ENCODE measurements at places on chromosomes 1 and 21.

- peaks cover 1% of the 10 kb centered on the region for H3K36me3 ChIP-seq
- no peak for DNase-seq
- no peaks in the 10 kb centered on the region for H3K27me3 ChIP-seq
These were observed 55.9 kb downstream of the MACO1 start for GRCh38 chr1:25486602-25487001.

DNA sequence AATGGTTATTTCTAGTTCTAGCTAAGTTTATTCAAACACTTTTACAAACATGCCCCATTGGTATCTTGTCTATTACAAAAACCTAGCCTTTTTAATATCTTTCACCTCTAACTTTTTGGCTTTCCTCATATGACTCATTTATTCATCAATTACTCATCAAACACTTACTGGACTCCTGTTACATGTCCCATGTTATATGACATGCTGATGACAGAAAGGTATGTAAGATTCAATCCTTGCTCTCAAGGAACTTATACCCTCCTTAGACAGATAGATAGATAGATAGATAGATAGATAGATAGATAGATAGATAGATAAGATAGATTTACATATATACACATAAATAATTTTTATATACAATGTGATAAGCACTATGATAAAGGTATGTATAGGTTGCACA, 33.9 kb upstream of the INSL5 start:
- H3K4me3 ChIP-seq, result no peak overlapping the region
- peaks cover 4% of the 10 kb centered on the region for H3K4me1 ChIP-seq
- DNase-seq, result no peak
- no peaks in the 10 kb centered on the region for H3K36me3 ChIP-seq
- no peak overlapping the region for H3K27ac ChIP-seq

DNA sequence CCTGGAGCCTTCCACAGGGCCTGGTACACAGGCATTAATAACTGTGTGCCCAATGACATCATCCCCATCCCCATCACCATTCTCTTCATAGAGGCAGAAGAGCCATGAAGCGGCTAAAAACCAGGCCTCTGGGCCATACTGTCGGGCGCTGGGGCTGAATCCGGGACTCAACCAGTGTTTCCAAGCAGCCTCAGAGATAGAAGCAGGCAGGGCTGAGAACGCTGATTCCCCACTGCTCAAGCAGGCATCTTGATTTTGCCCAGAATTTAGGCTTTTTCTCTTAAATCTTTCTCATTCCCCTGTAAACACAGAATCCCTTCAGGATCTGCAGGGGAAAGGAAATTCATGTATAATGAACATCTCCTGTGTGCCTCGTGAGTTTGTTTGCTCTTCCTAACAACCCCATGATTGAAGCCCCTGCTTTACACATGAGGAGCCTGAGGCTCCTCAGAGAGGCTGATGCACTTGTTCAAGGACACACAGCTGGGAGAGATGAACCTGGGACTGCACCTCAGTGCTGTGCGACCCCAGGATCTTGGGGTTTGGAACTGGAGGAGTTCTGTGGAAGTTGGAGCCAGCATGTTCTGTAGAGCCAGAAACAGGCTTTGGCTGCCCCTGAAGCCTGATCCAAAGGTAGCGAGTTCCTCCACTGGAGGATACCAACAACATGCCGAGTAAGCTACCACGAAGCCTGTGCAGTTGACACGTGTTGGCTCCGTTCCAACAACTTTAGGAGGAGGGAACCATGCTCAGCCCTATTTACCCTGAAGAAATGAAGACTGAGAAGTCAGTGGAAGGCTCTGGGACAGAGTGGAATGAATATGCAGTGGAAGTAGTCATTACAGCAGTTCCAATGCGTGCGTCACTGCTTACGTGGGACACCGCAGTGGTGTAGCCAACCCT, 55.5 kb downstream of the EDN2 start:
- H3K27ac ChIP-seq, result no peak overlapping the region
- no peaks in the 10 kb centered on the region for H3K36me3 ChIP-seq
- H3K4me1 ChIP-seq, result no peaks in the 10 kb centered on the region
- H3K27me3 ChIP-seq, result peaks cover 13% of the 10 kb centered on the region
- DNase-seq, result no peak

GRCh38 chr1:172530000-172530399, 3.0 kb upstream of the SUCO start:
- peaks cover 20% of the 10 kb centered on the region for H3K4me1 ChIP-seq
- peaks cover 3% of the 10 kb centered on the region for H3K27me3 ChIP-seq
- H3K27ac ChIP-seq, result no peak overlapping the region

DNA sequence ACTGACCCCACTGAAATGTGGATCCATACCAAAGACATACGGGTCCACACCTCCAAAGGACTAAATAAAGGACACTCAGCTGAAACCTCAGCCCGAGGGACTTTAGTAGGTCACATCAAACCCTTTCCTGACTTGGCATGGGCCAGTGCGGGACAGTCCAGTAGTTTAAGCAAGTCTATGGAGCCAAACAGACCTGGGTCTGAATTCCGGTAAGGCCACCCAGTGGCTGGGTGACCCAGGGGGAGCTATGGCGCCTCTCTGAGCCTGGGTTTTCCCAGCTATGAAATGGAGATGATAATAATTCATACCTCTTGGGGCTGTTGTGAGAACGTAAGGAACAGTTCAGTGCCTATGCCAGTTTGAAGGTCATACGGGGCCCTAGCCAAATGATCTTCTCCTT, 36.2 kb upstream of the ZBTB40 start:
- peaks cover 48% of the 10 kb centered on the region for H3K27me3 ChIP-seq
- no peak overlapping the region for H3K4me3 ChIP-seq
- peaks cover 6% of the 10 kb centered on the region for H3K4me1 ChIP-seq
- H3K27ac ChIP-seq, result no peak overlapping the region
- DNase-seq, result no peak

GRCh38 chr21:43699933-43700599, 18.9 kb upstream of the PDXK start:
- H3K27me3 ChIP-seq, result no peaks in the 10 kb centered on the region
- no peak overlapping the region for H3K27ac ChIP-seq
- H3K4me3 ChIP-seq, result no peak overlapping the region
- H3K36me3 ChIP-seq, result peaks cover 18% of the 10 kb centered on the region

DNA sequence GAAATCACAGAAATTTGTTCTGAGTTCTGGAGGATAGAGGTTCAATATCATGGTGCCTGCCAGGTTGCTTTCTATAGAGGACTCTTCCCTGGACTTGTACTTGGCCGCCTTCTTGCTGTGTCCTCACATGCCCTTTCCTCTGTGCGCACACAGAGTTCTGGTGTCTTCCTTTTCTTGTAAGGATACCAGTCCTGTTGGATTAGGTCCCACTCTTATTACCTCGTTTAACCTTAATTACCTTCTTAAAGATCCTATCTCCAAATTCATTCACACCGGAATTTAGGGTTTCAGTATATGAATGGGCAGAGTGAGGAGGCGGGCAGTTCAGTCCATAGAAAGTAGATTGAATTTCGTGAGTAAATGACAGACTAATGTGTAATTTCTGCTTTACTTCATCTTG, 413.9 kb downstream of the NCAM2 start:
- no peaks in the 10 kb centered on the region for H3K4me1 ChIP-seq
- no peak for DNase-seq
- no peaks in the 10 kb centered on the region for H3K27me3 ChIP-seq
- no peak overlapping the region for H3K4me3 ChIP-seq
- H3K36me3 ChIP-seq, result no peaks in the 10 kb centered on the region
- H3K27ac ChIP-seq, result no peak overlapping the region

DNA sequence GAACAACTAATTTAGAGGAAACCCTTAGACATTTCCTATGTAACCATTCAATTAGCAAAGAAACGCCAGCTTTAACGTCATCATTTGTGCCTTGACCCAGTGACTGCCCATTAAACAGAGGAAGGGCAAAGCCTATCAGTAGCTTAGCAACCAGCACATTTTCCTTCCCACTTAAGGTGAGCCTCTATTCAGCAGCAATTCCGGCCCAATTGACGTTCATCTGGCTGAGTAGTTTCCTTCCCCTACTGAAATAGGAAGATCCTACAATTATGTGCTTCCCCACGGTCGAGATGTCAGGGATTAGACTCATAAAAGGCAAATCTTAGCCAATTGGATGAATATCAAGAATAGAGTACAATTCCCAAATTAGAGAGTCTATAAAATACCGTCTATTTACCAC, 482.1 kb upstream of the ADAMTS5 start:
- H3K27ac ChIP-seq, result no peak overlapping the region
- no peak overlapping the region for H3K4me3 ChIP-seq
- H3K27me3 ChIP-seq, result peaks cover 2% of the 10 kb centered on the region
- no peak for DNase-seq
- no peaks in the 10 kb centered on the region for H3K36me3 ChIP-seq
- H3K4me1 ChIP-seq, result no peaks in the 10 kb centered on the region

- peaks cover 13% of the 10 kb centered on the region for H3K36me3 ChIP-seq
- no peaks in the 10 kb centered on the region for H3K27me3 ChIP-seq
- no peak for DNase-seq
- H3K4me1 ChIP-seq, result peaks cover 55% of the 10 kb centered on the region
- peak overlapping the region; percentile 99 for H3K4me3 ChIP-seq
These were observed 75.0 kb downstream of the CD46 start for GRCh38 chr1:207826557-207827487.

GRCh38 chr1:211247921-211248320, 11.2 kb upstream of the RCOR3 start:
- H3K4me1 ChIP-seq, result peaks cover 7% of the 10 kb centered on the region
- peaks cover 4% of the 10 kb centered on the region for H3K27me3 ChIP-seq
- H3K27ac ChIP-seq, result peak overlapping the region; percentile 56
- no peaks in the 10 kb centered on the region for H3K36me3 ChIP-seq
- H3K4me3 ChIP-seq, result no peak overlapping the region

DNA sequence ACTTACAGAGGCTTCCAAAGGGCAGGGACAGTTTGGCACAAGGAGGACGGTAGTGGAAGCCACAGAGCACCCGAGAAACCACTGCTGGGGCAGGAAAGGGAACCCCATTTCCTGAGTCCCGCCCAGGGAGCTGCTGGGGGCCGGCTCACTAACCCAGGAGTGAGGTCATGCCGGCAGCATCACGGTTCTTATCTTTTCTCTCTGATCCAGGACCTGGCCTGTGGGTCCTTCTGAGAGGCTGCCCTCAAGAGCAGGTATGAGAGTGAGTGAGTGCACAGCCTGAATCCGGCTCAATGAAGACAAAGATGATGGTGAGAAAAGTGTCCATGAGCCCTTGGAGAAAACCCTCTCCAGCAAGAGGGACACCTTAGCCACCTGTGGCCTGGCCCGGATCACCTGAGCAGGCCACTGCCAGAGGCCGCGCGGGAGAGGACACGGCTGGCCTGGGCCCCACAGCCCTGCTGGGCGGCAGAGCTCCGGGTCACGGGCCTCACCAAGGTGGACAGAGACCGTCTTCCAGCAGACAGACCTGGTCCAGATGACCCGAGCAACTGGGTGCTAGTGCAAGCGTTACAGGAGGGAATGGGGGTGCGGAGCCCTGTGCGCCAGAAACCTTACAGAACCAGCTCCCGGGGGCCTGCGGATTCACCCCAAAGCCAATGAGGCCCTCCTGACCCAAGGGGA, 94.9 kb downstream of the RIPK4 start:
- no peak for DNase-seq
- H3K27ac ChIP-seq, result no peak overlapping the region
- H3K27me3 ChIP-seq, result peaks cover 9% of the 10 kb centered on the region
- no peak overlapping the region for H3K4me3 ChIP-seq

GRCh38 chr21:25412100-25412499, 195.2 kb downstream of the MRPL39 start:
- no peak overlapping the region for H3K27ac ChIP-seq
- DNase-seq, result no peak
- H3K36me3 ChIP-seq, result peaks cover 12% of the 10 kb centered on the region
- H3K27me3 ChIP-seq, result no peaks in the 10 kb centered on the region

GRCh38 chr1:192884241-192884640, 75.4 kb downstream of the RGS2 start:
- no peak for DNase-seq
- H3K4me1 ChIP-seq, result no peaks in the 10 kb centered on the region
- H3K27me3 ChIP-seq, result no peaks in the 10 kb centered on the region
- H3K27ac ChIP-seq, result no peak overlapping the region
- H3K36me3 ChIP-seq, result no peaks in the 10 kb centered on the region

DNA sequence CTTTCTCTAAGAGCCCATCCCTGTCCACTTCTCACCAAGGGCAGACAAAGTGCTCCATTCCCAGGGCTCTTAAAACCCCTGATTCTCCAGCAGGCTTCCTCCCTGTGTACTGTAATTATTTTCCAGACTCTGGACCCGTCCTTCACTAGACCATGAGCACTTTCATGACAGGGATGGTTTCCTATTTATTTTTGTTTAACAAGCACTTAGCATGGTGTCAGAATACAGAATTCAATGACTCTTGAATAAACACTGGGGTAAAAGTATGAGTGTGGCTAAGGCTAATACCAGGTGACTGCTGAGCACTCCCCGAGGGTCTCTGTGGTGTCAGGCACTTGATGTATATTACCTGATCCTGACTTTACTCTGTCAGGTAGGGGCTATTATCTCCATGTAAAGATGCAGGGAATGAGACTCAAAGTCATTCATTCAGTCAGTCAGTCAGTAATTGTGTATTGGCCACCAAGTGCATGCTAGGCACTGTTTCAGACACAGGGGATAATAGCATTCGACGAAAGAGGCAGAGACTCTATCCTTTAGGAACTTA, 47.2 kb downstream of the C1orf21 start:
- no peaks in the 10 kb centered on the region for H3K4me1 ChIP-seq
- H3K36me3 ChIP-seq, result no peaks in the 10 kb centered on the region
- no peak overlapping the region for H3K27ac ChIP-seq
- no peak for DNase-seq

DNA sequence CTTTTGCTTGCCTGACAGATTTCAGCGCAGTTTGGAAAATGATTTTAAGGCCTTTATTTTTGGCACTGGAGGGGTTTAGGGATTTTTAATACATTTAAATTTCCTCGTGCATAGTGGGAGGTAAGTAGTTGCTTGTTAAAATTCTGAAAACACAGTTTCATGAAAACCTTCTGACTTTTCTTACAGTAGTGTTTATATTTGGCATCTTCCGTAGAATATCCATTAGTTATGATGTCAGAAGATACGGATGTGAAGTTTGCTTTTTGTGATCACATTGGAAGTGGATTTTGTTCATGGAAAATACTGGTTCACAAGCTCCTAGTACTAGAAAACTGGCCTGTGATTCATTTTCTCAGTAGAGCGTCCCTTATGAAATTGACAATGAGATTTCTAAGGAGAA, 1.3 kb downstream of the RABGAP1L start:
- no peaks in the 10 kb centered on the region for H3K27me3 ChIP-seq
- peak overlapping the region; percentile 97 for H3K4me3 ChIP-seq

DNA sequence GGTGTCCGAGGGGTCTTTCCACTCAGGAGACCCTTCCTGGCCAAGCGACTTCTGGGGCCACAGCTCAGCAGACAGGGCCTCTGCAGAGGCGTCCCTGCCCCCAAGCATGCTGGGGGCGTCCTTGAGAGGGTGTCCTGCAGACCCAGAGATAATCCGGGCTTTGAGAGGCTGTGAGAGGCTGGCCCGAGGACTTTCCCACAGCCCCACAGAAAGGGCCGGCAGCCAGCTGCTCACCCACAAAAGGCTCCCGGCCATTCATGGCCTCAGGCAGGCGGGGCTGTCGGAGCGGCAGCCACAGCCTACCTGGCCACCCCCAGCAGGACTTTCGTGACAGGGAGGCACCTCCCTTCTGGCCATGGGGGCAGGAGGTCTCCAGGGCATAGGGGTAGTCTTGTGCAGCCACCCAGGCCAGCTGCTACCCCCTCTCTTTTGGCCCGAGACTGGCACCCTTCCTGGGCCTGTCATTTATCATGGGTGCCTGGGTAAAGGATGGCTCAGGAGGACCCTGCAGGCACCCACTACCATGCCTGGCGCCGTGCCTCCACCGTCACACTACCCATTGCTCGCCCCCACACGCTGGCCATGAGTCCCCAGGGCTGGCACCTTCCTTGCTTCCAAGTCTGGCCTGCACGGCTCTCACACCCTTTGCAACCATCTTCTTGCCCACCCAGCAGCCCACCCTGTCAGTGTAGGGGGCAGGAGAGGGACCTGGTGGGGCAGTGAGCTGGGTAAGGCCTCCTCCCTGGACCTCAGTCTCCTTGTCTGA, 11.1 kb upstream of the TNFRSF14 start:
- DNase-seq, result no peak
- no peak overlapping the region for H3K27ac ChIP-seq
- H3K36me3 ChIP-seq, result no peaks in the 10 kb centered on the region
- peaks cover 36% of the 10 kb centered on the region for H3K4me1 ChIP-seq
- no peak overlapping the region for H3K4me3 ChIP-seq
- H3K27me3 ChIP-seq, result no peaks in the 10 kb centered on the region
